Dermis microvascular lymphatic vessel endothelial cell (primary cell): ENCODE measurements at places on chromosomes 16 and 17. TPM values are rescaled to one million over a fixed set of nuclear protein-coding genes. Genes with fewer than 3 reads are reported as not detected.

Gene COL1A1
- total RNA-seq: under 0.01 and 8.1 TPM in 2 replicates

Gene UMOD
- not detected in 2 replicates for total RNA-seq

Gene PGP
- total RNA-seq: 11.8 and 12.5 TPM in 2 replicates

Gene MT1E
- 11.1 and 108 TPM in 2 replicates for total RNA-seq

Gene HP
- not detected in 2 replicates for total RNA-seq

Gene NHLRC4
- total RNA-seq: 1.3 and 3.0 TPM in 2 replicates

Gene ACSM3
- 0.13 TPM in 2 replicates for total RNA-seq

Gene ACTG1
- total RNA-seq: 6,103 and 8,158 TPM in 2 replicates

Gene STAT3
- 68.8 and 99.2 TPM in 2 replicates for total RNA-seq

Gene KRT39
- not detected in 2 replicates for total RNA-seq

Gene GGT6
- total RNA-seq: not detected in 2 replicates

Gene CDYL2
- 19.8 and 30.8 TPM in 2 replicates for total RNA-seq

Gene LRRC75A
- total RNA-seq: 1.2 and 1.4 TPM in 2 replicates

Gene CSH2
- not detected in 2 replicates for total RNA-seq
